A549 treated with ZK216348 at 1 μM for 4 hours (cell line): ENCODE measurements at places on chromosomes 3 and 15. TPM values are rescaled to one million over a fixed set of nuclear protein-coding genes. Genes with fewer than 3 reads are reported as not detected.

The FAM107A gene
- 0.13 TPM in 1 of 5 replicates, not detected in the others for total RNA-seq

The NMD3 gene
- total RNA-seq = 43.5 to 59.5 TPM (median 48.2 TPM) in 5 replicates

The MME gene
- not detected in 5 replicates for total RNA-seq

The NOX5 gene
- total RNA-seq = 0.12 to 0.41 TPM (median 0.26 TPM) in 5 replicates
